Nucleus accumbens (tissue), 56 donors: ENCODE measurements at places on chromosomes 1 and 21.

- no peak for DNase-seq
Observed at GRCh38 chr1:8137481-8138244, 111.6 kb upstream of the ERRFI1 start.

- DNase-seq: no peak
Observed at GRCh38 chr21:15624646-15625045, 105.1 kb upstream of the USP25 start.

DNA sequence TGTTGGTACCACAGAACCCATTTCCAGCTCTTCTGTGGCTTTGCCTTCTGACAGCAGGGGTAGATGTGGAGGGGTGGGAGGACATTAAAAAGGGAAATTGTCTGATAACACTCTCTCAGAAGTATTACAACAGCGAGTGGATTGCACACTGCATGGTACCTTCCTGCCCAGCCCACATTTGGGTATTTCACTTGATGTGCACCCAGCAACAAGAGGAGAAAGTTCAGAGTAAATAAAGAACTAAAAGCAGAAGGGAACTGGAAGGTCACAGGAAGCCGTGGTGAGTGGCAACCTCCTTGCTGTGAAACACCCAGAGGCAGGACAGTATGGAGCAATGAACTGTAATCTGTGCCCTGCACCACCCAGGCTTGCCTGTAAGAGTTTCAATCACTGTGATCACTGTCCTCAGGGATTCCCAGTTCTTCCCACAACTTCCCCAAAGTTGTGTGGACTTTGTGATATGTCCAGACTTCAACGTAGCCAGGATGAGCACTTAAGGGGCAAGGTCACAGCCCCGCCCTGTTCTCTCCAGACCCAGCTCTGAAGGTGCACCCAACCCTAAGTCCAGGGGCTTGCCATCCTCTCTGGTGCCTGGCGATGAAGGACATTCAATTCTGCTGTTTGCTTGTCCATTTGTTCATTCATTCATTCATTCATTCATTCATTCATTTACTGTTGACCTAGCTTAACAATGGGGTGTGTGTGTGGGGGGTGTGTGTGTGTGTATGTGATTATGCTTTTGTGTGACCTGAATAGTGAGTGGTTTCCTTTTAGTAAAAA lies 18.7 kb upstream of the F5 start:
- no peak for DNase-seq

DNA sequence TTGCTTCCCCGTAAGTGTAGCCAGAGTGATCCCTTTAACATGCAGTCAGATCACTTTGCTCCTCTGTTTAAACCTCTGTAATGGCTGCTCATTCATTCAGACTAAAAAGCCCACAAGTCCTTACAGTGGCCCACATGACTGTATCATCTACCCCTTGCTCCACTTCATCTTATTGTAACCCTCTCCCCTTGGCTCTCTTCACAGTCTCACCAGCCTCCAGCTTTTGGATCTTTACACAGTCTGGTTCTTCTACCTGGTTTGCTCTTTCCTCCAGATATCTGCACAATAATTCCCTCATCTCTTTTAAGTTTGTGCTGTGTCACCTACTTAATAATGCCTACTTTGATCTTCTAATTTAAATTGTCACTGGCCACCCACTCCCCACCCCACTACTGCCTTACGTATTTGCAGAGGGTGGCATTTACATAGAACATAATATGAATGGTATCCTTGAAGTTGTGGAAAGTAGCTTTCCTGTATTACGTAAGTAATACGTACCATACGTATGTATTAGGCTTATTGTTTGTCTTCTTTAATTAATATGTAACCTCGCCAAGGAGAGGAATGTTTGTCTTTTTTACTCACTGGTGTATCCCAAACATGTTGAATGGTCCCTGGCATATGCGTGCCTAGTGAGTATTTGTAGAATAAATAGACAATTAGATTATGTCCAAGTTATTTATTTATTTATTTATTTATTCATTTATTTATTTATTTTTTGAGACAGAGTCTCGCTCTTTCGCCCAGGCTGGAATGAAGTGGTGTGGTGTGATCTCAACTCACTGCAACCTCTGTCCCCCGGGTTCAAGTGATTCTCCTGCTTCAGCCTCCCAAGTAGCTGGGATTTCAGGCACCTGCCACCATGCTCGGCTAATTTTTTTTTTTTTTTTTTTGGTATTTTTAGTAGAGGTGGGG lies 48.6 kb downstream of the TSNAX start:
- no peak for DNase-seq

- DNase-seq: no peak
Observed at GRCh38 chr1:19128968-19129514, 81.0 kb downstream of the UBR4 start.
